ENCODE measurements at places on chromosomes 1 and 21. TPM values are rescaled to one million over a fixed set of nuclear protein-coding genes. Genes with fewer than 3 reads are reported as not detected.
A peak's percentile ranks its signal among the peaks of the same experiment; 100 is the strongest.

- DNase-seq: peak; percentile 57
These were observed 30.9 kb downstream of the WNT3A start for GRCh38 chr1:228037401-228038386.

DNA sequence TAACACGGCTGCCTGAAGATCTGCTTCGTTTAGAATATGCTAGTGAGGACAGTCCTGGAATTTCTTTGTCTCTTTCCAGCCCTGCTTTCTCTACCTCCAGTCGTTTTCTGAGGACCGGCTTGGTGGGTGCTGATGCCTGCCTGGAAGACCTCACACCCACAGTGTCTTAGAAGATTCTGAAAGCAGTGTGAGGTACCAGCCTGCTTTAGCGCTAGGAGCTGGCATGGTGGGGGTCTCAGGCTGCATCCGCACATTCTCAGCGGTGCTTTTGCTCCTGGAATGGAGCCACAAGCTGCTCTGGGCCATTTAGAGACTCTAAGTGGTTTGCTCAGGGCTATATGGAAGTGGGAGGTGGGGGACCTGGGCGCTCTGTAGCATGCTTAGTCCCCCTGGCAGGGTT, 61.4 kb downstream of the CD247 start:
- no peak for DNase-seq

The NKAIN1 gene
- not detected for total RNA-seq

DNA sequence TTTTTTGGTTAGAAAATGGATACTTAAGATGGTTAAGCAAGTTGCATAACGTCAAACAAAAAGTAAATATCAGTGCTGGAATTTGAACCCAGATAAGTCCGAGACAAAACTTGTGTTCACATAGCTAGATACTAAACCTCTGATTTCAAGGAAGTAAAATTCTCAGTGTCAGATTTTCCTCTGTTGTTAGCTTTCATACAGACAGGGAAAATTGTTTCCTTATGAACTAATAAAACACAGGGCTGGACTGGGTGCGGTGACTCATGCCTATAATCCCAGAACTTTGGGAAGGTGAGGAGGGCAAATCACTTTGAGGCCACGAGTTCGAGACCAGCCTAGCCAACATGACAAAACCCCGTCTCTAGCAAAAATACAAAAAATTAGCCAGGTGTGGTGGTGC, 51.3 kb downstream of the PCNX2 start:
- DNase-seq: no peak

GRCh38 chr1:202805886-202806844, 2.1 kb downstream of the KDM5B start:
- DNase-seq: no peak

DNA sequence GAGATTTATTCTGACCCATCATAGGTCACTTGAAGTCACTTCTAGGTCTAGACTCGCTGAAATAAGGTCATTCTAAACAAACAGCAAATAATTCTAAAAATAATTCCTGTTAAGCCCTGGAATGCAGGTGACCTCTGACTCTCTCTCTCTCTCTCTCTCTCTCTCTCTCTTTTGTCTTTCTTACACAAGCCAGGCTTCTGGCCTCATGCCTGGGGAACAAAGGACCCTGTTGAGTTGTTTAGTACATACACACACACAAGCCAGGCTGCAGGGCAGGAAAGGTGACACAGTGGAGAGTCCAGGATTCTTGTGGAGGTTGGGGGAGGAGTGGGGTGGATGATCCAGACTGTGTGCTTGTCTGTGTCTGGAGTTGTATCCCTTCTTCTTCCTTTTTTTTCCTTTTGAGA, 4.0 kb upstream of the MEX3A start:
- DNase-seq: no peak

The TSNAX gene
- 39.4 TPM for total RNA-seq

DNA sequence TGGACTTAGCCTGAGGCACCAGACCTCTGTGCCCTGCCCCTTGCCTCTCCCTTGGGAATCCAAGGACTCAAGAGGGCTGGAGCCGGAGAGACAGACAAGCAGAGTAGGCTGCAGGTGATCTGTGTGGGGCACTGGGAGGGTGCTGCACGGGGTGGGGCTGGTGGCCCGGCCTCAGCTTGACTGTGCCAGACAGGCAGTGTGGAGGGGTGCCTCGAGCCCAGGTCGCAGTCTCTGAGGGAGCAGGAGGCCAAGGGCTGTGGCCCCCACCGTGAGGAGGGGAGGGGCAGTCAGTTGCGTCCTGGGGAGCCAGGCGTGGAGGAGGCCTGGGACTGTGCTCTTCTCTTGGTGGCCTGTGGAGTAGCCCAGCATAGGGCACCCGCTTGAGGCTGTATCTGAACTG, 4.0 kb downstream of the GABRD start:
- no peak for DNase-seq

All from right cardiac atrium (tissue), 5 donors.